ENCODE measurements at places on chromosomes 5 and 9. TPM values are rescaled to one million over a fixed set of nuclear protein-coding genes. Genes with fewer than 3 reads are reported as not detected.

The PKD2L2 gene
- not detected for total RNA-seq

The CDKN2A gene
- 27.9 TPM for total RNA-seq

The C5orf58 gene
- not detected for total RNA-seq

The PCDHGA12 gene
- total RNA-seq = 33.7 TPM

The ELL2 gene
- total RNA-seq = 57.2 TPM

The NRARP gene
- total RNA-seq = 0.30 TPM
